Tibial artery (tissue), 4 donors: ENCODE measurements at places on chromosomes 6 and 20.

DNA sequence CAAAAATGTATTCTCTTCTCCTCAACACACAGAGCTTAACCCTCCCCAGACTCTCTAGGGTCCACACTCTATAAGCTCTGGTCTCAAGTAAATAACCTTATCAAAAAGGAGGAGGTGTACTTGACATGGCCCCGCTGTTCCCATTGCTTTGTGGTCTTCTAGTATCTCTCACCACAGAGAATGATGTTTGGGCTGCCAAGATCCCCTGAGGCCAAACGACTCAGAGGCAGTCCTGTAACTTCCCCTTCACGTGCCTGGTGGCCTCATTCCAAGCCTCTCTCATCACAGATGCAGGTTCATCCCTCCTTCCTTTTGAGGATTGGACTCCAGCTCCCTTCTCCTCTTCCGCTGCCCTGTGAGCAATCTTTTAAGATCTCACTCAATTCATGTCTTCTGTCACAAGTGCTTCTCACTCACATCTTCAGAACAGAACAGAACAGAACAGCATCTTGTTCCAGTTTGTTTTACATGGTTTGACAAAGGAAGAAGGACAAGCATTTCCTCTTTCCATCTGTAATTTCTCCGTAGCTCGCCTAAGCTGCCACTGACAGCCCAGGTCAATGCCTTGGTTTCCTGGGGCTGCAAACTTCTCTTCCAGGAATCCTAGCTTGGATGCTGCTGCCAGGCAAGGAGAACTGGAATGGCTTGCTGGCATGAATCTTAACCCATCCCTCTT lies 541.5 kb downstream of the CD83 start:
- peak; percentile 37 for DNase-seq

DNA sequence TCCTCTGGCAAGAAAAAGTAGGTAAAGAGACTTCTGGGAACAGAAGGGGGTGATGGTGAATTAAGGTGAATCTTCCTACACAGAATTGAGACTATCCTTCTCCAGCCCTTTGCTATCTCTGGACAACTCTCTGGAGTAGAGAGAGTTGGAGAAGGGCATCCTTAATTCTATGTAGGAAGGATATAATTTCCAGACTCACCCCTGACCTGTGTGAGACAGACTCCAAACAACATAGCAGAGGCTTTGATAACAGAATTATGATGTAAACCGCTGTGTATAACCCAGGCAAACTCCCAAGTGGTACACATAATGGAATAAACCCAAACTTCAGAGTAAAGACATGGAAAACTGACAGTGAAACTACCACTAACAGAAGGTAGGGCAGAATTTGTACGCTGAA lies 186.5 kb downstream of the MEI4 start:
- DNase-seq, result no peak

GRCh38 chr6:35624341-35625070 lies 64.2 kb downstream of the FKBP5 start:
- no peak for DNase-seq

DNA sequence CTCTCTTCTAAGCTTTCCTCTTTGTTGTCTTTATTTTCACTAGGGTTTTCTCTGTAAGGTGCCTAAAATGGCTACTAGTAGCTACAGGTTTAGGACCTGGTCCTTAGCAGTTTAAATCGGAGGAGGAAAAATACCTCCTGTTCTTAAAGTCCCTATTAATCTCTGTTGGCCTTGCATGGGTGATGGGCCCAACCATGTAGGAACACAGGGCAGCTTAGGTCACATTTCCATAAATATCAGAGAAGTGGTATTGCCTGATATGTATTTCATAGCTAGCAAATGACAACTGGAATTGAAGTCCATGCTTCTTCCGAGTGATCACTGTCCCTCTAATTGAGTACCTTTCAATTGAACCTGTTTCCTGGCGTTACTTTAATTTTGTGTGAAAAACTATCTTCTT lies 70.0 kb downstream of the LAMA2 start:
- no peak for DNase-seq

DNA sequence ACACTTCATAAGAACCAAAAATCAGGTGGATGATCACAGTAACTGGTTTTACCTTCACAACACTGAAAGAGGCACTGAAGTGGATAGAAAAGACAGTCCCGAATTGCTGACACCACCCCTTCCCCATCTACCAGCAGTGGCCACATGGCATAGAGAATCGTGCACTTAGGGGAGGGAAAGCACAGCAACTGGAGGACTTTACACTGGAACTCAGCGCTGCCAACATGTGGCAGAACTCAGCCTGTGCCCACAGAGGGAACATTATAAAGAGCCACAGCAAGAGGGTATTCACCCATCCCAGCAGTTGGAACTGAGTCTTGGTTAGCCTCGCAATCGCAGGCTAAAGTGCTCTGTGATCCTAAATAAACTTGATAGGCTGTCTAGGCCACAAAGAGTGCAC lies 6.5 kb upstream of the KIAA1586 start:
- DNase-seq, result no peak

DNA sequence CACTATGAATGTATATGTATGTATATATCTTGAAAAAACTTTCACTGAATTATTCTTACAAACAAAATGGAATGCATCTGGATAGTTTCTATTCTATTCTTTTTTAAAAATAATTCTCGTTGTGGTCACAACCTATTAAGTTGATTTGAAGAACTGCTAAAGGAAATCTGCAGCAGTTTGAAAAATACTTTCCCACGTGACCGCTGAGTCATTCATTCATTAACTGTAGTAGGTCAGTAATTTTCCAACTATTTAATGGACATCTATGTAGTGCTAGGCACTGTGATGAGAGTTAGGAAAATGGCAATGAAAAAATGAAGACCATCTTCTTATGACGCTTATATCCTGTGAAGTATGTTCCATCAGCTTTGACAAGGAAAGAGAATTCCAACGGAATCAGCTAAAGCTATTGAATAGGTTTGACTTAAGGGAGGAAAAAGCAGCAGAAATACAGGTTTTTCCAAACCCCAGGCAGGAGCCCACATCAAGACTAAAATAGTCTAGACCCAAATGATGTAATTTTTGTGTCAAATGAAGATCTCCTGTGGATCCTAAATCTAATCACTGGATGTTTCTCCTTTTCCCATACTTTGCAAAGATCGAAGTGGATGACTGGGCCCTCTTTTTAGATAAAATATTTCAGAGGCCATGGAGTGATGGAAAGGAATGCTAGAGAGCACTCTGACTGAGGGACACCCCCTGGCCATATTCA lies 4.1 kb upstream of the EFHC1 start:
- no peak for DNase-seq

DNA sequence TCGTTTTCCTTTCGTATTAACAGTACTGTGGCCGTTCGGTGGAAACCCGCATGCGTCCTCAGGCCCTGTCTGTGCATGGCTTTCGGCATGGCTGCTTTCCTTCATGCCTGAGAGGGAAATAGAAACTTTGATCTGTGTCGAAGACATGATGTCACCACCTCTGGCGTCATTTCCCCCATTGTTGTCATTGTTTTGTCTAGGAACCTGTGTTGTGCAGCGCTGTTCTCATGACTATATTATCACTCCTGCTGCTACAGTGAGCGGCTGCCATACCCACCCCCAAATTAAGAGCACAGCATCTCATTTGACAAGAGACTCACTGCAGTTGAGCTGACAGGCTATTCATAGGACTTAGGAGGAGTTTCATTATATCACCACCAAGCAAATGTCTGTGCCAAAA lies 172.3 kb downstream of the TMEM242 start:
- no peak for DNase-seq

DNA sequence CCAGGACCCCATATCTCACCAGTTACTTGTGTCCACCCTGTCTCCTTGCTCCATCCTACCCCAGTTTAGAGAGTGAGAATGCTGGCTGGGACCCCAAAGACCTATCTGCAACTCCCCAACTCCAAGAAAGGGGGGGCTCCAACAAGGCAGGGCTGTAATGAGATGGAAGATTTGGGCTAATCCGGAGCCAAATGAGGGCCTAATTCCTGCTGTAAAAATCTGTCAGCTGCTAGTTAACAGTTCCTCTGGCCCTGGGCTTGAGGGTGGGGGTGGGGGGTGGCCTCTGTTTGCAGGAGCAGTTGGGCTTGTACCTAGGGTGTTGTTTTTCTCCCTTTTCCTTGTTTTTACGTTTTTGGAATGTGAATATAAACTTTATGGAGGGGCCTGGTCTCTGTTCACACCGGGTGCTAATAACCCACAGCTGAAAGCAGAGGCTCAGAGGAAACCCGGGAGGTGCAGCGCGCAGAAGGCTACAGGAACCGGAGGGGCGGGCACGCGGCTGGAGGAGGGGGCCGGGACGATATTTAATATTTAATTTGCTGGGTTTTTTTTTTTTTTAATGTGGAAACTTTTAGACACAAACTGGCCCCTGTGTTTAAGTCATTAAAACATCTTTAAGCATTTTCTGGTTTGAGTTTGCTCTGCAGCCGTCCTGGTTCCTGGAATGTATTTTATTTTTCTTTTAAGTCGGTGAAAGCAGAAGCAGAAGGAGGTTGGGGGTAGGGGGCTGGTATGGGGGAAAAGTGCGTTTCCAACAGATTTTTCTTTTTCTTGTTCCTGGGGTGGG lies 70.7 kb downstream of the NCR2 start:
- no peak for DNase-seq

- DNase-seq, result no peak
Observed at GRCh38 chr20:5674176-5674660, 76.0 kb upstream of the SHLD1 start.

DNA sequence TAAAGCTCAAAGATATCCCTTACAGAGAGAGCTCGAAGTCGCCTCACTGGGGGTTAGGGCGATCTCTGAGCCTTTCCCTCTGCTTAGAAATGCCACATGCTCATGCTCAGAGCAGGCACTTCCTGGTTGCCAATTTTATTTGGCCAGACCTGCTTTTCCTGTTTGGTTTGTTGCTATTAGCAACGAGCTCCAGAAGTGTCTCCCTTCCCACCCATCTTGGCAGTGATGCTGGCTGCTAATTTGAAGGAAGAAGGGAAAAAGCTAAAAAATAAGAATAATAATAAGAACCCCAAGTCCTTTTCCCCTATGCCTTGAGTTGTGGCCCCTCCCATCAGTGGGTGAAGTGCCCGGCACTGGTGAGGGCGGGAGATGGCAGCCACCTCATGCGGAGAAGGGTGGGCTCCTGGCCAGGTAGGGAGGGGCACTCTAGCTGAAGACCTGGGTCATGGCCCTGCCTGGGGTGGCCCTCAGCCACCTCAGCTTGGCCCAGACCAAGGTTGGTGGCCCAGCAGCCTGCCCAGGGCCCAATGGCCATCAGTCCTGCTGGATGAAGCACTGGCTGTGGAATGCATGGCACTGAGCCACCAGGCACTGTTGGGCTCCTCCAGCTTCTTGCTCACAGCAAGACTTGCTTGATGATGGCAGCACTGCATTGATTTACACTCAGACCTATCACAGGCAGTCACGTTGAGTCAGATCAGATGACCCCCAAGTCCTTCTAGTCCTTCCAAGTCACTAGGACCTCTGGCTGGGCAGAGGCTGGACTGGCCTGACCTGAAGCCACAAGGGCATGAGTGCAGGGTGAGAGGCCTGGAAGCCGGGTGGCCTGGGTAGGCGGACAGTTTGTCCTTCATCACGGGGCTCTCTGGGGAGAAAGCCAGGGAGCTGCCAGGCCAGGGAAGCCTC lies 79.0 kb downstream of the SYNJ2 start:
- peak; percentile 88 for DNase-seq

DNA sequence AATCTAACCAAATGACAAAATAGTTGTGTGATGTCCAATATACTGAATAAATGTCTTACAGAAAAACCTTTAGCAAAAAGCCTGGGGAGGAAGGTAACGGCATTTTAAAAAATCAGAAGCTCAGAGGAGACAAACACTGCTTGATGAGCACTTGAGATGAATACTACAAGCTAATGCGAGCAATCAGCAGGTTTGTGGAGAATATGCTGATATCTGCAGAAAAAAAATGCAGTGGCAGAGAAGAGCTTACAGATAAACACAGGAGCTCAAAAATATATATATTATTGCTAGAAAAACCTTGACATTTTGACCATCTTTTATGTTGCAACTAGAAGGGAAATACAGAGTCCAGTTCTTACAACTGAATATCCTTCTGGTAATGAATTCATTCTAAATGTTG lies 972.7 kb downstream of the KIF16B start:
- no peak for DNase-seq

GRCh38 chr20:6966721-6967120 lies 199.2 kb downstream of the BMP2 start:
- DNase-seq, result no peak

- DNase-seq, result peak; percentile 40
Observed at GRCh38 chr20:13251106-13251903, 30.2 kb downstream of the ISM1 start.

GRCh38 chr6:75292555-75292954 lies 8.0 kb upstream of the TMEM30A start:
- no peak for DNase-seq

DNA sequence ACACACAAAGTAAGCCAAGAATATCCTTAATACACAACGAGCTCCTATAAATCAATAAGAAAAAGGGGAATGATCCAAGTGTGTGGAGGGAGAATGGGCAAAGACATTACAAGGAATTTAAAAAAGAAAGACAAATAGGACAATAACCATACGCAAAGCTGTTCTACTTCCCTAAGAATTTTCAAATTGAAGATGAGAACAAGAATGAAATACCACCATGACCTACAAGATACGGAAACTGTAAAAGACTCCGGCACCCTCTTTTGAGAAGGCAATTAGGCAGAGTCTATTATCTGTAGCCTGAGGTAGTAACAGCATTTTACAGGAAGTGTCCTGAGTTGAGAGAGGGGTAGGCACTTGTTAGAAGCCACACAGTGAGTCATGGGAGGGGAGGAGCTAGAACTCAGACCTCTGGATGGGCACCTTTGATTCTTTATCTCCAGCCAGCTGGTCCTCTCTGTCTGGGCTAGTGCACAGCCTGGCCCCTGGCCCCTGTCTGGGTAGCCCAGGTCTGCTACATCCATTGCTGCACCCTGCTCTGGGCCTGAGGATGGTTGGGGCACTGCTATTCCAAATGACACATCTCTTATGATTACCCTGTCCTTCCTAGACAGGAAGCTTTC lies 15.3 kb downstream of the RSPO4 start:
- DNase-seq, result no peak

GRCh38 chr20:44811150-44811685 lies 872 bp upstream of the RIMS4 start:
- DNase-seq, result no peak

DNA sequence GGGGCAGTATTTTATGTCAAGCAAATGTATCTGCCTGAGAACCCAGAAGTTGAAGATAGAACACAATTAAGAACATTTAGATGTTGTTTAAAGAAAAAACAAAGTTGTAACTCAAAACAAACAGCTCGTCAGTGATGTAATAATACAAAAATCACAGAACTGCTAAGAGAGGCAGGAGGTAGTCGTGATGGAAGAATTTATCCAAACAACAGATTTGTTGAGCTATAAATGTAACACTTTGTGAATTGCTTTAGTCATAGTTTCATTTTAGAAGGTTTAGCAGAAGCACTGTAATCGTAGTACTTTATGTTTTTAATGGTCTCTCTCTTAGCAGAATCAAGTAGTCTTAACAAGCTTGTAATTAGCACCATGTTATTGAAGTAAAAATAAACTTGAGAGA lies 73.6 kb downstream of the SCAF8 start:
- no peak for DNase-seq

GRCh38 chr20:62924442-62925075 lies 1.7 kb downstream of the DIDO1 start:
- no peak for DNase-seq

DNA sequence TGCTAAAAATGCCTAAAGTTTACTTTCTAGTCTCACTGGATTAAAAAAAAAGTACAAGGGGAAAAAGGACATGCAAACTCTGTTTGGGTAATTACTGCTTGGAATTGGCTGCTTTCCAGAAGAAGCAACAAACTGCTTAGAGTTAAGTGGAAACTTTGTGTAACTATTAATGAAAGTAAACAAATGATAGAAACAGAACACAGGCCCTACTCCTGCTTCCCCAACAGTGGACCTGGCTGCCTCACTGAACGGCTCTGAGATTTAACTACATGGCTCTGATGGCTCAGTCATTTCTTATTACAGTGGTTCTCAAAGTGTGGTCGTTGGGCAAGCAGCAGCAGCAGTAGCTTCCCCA lies 108.5 kb downstream of the MAN1A1 start:
- no peak for DNase-seq
